Thoracic aorta (tissue), 2 donors: ENCODE measurements at places on chromosomes 13 and 19. TPM values are rescaled to one million over a fixed set of nuclear protein-coding genes. Genes with fewer than 3 reads are reported as not detected.

DNA sequence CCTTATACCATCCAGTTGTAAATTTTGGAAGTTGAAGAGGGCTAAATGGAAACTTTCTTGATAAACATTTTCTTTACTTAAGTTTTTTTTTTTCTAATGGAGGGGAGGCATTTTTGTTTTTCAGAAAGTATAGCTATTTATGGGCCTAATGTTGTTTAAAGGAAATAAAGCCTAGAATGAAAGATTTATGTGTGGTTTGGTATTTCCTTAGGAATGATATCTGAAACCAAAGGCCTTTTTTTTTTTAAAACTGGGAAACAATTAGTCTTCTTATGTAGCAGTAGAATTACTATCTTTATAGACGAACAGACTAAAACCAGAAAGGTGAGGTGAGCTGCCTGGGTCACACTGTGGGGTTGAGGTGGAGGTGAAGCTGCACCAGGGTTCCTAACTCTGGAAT lies 80.1 kb downstream of the ESD start:
- no peak for DNase-seq

Gene MADCAM1
- total RNA-seq: not detected

GRCh38 chr19:33493401-33494275 lies 28.0 kb downstream of the PEPD start:
- DNase-seq: no peak

Gene LIN37
- total RNA-seq: 9.9 TPM

Gene LILRB5
- total RNA-seq: 60.4 TPM

GRCh38 chr19:54523403-54523802 lies 20.8 kb downstream of the LAIR2 start:
- DNase-seq: no peak

DNA sequence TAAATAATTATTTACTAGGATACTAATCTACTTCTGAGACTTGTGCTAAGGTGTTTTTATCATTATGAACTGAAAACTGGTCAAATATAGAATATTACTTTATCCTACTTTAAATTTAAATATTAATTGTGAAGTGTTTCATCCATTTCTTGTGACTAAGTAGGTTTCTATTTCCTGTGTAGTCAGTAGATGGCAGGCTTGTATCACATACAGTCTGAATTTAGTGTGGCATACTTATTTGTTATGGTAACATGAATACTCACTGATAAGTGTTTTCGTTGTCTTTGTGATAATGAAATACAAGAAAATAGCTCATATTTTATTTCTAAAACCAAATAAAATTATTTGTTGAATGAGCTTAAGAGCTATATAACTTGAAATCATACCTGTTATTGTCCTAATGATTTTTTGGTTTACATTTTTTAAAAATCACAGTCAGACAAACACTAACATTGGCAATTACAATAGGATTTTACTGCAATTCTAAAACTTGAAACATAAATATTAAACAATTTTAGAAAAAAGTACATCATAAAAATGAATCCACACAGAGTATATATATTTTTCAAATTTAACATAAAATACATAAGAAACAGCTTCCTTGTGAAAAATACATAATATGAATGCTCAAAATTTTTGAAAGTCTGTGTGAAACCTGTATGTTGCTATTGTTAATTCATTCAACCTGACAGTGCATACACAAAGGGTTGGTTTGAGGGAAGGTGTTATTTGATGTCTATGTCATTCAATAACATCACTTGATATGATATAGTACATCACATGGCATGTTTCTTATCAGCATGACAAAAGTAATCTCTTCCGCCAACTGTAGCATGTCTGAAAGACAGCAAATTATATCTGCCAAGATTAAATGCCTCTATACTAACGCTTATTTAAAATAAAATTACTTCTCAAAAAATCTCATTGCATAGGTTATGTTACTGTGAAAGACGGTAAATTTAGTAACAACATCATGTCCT lies 904.8 kb upstream of the PCDH20 start:
- DNase-seq: no peak
